ENCODE measurements at places on chromosomes 2 and 18. TPM values are rescaled to one million over a fixed set of nuclear protein-coding genes. Genes with fewer than 3 reads are reported as not detected.

Gene TCF23
- total RNA-seq = not detected

Gene RGPD3
- total RNA-seq = 0.13 TPM

Gene SF3B1
- total RNA-seq = 120 TPM

Gene MAL
- total RNA-seq = not detected

Gene STEAP3
- 27.2 TPM for total RNA-seq

Gene TTR
- total RNA-seq = not detected

Gene POTEC
- total RNA-seq = not detected

Gene EGR4
- total RNA-seq = not detected

Gene DNAH7
- total RNA-seq = not detected

Data from mammary microvascular endothelial cell (primary cell).